ENCODE measurements at places on chromosomes 6 and 20.

- H3K4me3 ChIP-seq: no peak overlapping the region
- no peak for DNase-seq
- H3K27me3 ChIP-seq: no peaks in the 10 kb centered on the region
- H3K4me1 ChIP-seq: peaks cover 2% of the 10 kb centered on the region
- no peak overlapping the region for H3K27ac ChIP-seq
Measured at GRCh38 chr6:111625461-111626391, 20.0 kb upstream of the TRAF3IP2 start.

- H3K27me3 ChIP-seq: peaks cover 72% of the 10 kb centered on the region
- no peak overlapping the region for H3K27ac ChIP-seq
- peak; percentile 77 for DNase-seq
- no peaks in the 10 kb centered on the region for H3K4me1 ChIP-seq
Measured at GRCh38 chr20:58753922-58754551, 61.4 kb downstream of the NPEPL1 start.

- peak overlapping the region; percentile 97 for H3K27ac ChIP-seq
- H3K4me3 ChIP-seq: peak overlapping the region; percentile 50
- H3K36me3 ChIP-seq: peaks cover 56% of the 10 kb centered on the region
- peaks cover 58% of the 10 kb centered on the region for H3K4me1 ChIP-seq
Measured at GRCh38 chr20:19976595-19977372, 40.4 kb upstream of the NAA20 start.

DNA sequence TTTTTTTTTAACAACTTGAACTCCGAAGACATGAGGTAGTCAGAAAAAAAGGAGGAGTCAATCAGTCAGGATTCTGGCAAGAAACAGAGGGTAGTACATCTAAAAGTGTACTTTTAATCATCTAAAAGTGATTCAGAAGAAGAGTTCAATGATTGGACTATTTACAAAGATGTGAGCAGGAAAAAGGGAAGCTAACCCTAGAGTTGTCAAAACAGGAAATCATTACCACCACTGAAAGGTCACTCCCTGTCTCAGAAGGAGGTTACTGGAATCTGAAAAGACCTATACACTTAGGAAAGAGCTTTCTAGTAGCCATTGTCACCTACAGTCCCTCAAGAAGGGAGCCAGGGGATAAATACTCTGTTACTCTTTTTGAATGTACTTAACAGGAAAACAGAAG, 16.7 kb upstream of the LMBRD1 start:
- H3K27ac ChIP-seq: no peak overlapping the region
- no peak overlapping the region for H3K4me3 ChIP-seq
- H3K4me1 ChIP-seq: no peaks in the 10 kb centered on the region
- no peak for DNase-seq
- no peaks in the 10 kb centered on the region for H3K27me3 ChIP-seq

GRCh38 chr20:13809373-13809772, 24.5 kb downstream of the NDUFAF5 start:
- DNase-seq: no peak
- H3K36me3 ChIP-seq: peaks cover 90% of the 10 kb centered on the region
- no peak overlapping the region for H3K4me3 ChIP-seq
- H3K27ac ChIP-seq: no peak overlapping the region
- no peaks in the 10 kb centered on the region for H3K4me1 ChIP-seq

Data from RWPE2 (cell line).